ENCODE measurements at places on chromosomes 16 and 17.

DNA sequence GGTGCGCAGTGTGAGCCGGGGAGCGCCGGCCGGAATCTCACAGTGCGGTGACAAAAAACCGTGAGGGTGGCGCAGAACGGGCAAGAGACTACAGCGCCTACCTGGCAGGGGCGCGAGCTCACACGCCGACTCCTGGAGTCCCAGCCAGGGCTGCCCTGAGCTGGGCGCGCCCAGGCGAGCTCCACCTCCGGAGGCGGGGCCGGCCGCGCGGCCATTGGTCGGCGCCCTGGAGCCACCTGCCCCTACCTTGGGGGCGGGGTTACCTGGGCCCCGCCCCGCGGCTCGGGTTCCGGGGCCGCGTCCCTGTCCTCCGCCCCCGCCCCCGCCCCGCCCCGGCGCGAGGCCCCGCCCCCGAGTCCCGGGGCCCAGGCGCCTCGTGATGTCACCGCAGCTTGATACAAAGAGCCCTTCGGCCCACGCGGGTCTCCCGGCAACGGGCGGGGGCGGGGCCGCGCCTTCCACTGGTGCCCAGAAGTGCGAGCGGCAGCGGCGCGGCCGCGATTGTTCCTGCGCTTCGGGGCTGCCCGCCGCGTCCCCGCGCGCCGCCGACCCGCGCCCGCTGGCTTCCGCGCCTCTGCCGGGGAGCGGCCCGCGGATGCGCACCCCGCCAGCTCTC is 96.3 kb downstream of the RAB11FIP4 start:
- DNase-seq: no peak

GRCh38 chr16:50265260-50265659 is 1.1 kb upstream of the ADCY7 start:
- DNase-seq: no peak

DNA sequence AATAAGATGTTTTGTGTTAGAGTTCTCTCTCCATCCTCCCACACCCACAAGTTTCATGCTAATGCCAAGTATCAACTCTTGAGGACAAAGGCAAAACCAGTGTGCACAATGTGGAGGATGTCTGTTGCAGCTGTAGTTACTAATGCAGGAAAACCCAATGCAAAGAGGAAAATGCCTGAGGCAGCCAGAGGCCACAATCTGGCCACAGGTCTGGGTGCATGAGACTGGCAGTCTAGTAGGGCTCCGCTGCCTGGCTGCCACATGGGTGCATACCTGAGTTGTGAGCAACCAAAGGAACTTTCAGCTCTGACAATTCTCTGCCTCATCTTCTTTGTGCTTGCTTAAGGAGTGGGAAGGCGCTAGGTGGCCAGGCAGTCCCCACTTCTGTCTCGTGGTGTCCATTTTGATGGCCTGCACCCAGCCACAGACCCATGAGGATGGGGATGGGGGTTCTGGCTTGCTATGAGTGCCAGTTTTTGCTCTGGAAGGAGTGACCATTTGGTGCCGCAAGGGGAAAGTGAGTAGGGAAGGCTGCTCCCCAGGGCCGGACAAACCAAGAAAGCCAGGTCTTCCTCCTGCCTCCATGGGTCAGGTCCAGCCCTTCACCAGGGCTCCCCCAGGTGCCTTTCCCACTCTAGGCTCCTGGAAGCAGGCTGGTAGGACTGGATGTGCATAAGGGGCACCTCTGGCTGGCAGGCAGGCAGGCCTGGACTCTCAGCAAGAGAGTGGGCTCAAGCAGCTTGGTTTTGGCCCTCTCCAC is 4.2 kb upstream of the GFOD2 start:
- no peak for DNase-seq

GRCh38 chr16:65954446-65954845 is 412.0 kb upstream of the CDH5 start:
- DNase-seq: no peak

Measured in cortex of kidney (tissue), 1 donor.